ENCODE measurements at places on chromosomes 13 and 19.

DNA sequence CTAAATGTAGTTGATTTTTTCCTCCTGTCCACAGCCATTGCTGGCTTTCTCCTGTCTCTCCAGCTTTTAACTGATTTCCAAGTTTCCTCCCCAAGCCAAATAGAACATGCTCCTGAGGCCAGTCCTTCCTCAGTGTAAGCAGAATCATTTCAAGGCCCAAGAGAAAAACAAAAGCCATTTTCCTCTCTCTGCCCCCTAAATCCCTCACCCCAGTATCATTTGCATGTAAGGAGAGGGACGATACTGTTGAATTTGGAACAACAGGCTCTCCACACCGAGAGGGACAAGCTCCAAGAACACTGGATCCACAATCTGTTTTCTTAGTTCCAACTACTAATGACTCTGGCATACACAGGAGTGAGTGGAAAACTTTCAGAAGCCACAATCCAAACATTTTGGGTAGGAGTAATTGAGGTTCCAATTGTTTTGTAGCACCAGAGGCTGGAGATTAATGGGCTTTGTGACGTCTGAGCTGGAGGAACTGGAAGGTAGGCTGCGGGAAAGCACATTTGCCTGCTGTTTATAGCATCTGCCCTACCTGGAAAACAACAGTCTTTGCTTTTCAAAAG is 156.8 kb downstream of the FLT1 start:
- no peak for DNase-seq

DNA sequence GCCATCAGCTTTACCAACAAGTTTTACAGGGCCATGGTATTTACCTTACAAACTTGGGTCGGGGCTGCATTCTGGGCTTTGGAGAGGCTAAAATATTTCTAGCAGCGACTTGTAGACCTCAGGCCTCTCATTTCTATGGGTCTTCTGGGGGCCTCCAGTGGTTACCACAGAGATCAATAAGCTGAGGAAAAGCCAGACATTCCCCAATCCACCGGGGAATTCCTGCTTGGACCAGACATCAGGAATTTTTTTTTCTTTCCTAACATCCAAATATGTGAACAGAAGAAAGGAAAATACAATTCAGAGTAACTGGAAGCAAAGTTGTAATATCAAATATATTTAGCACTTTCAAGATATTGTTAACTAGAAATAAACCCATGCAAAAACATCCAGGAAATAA is 1.5 kb downstream of the DZIP1 start:
- no peak for DNase-seq

- no peak for DNase-seq
Observed at GRCh38 chr19:30224689-30225606, 147.2 kb upstream of the ZNF536 start.

DNA sequence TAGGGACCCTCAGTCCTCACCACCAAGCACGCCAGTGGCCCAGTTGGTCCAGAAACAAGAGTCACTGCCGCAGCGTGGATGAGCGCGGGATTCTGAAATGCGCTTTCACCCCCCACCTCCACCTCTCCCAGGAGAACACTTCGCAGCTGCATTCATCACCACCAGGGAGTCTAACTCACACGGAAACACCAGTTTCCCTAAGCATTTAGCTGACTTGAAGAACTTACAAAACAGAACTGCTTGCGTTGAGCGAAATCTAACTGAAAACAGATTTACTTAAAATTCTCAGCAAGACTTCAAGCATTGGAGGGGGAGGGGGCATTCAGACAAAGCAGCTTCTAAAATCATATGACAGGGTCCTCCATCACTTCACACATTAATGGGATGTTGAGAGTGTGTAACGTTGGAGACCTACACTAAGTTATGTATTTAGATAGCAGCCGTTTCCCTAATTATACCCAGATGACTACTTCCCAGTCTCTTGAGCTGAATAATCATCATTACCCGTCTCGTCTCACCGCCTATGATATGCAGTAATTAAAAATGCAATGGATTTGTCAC is 258.2 kb upstream of the IRS2 start:
- no peak for DNase-seq

GRCh38 chr13:94198681-94199080 is 280.8 kb downstream of the DCT start:
- DNase-seq = no peak

GRCh38 chr19:33301144-33301899 is 1.0 kb downstream of the CEBPA start:
- DNase-seq = no peak

DNA sequence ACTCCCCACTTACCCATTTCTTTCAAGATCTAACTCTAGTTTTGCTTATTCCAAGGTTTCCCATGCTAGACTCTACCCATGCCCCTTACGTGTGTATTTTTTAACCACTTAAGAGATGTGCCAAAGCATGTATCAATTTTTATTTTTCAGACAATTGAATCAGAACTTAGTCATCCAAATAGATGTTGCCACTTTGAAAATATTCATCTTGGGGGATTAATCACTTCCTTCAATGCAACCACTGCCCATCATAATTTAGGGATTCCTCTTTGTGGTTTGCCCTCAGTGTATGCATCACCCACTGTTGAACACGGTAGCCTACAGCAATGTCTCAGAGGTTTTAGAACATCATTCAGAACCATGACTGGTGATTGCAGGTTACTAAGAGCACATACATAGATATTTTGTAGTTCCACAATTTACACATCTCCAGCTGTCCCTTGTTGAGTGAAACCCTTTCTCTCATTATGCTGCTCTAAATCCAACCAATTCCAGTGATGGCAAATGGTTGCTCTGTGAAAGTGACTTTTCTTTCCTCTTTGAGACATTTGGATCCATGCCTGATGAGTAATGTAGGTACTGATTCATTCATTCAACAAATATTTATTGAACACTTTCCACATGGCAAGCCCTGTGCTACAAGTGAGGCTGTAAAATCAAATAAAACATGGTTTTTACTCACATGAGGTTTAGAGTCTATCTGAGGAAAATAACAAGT is 60.6 kb upstream of the SERP2 start:
- no peak for DNase-seq

DNA sequence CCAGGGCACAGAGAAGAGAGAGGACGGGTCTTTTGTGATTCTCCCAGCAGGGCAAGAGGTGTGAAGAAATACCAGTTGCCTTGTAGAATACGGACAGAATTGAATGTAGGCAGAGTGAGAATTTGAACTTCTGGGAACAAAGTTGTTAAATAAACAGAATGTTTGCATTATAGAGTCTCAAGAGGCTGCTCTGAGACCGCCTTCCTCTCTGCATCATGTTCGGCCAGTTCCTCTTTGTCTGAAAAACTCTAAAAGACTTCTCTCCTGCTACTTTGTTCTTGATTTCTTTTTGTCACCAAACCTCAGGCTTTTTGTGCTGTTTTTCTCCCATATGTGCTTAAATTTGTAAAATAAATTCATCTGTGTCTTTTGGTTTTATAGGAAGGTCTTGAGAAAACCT is 256.4 kb downstream of the DLEU7 start:
- DNase-seq = no peak

DNA sequence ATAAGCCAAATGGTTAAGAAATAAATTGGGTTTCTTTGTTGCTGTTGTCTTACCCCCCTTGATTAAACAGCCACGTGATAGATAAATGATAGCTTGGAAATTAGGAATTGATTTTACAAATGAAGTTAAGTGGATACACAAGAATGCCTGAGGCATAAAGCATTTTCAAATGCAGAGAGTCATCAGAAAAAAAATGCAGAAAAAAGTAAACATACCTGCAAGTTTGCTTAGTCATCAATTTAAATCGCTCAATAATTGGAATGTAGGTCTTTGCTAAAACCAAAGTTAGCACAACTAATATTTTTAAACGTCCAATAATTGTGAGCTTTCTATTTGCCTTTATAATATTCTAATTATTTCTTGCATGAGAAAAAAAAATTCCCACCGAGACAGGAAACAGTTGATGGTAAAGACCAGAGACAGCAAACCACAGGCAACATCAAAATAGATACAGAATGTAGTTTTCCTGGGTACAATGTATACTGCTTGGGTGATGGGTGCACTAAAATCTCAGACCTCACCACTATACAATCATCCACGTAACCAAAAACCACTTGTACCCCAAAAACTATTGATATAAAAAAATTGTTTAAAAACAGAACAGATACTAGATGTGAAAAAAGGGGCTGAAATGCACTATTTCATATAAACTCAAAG is 924.0 kb downstream of the PCDH9 start:
- DNase-seq = no peak

DNA sequence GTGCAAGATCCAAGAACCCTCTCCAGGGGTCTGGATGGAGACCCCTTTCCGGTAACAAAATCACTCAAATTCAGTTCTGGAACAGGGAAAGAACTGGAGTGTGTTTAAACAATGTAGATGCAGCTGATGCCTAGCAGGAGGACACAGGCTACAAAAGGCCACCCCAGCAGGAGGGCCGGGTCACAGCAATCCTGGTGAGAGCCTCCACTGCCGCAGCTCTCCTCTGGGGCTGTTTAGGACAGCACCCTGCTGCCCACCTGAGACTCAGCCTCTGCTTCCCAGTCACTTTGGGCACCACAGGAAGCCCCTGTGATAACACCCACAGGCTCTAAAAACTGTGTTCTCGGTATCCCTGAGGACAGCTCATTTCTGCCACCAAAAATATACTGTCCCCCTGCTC is 318.7 kb upstream of the NBEA start:
- DNase-seq = no peak

DNA sequence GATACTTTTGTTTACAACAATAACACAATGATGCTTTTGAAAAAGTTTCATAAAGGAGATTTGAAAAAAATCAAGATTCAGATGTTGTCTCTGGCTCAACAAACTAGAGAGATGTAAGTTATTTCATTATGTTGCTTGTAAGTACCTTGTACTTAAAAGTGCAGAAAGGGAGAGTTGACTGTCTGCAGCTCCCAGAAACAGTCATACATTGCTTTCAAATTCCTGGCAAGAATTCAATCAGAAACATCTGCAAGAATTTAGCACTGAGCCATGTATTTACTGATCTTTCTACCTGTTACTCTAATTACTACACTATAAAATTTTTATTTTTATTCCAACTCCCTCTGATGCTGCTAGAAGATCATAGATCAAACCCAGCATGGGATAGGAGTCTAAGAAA is 1261.3 kb upstream of the SPRY2 start:
- no peak for DNase-seq

DNA sequence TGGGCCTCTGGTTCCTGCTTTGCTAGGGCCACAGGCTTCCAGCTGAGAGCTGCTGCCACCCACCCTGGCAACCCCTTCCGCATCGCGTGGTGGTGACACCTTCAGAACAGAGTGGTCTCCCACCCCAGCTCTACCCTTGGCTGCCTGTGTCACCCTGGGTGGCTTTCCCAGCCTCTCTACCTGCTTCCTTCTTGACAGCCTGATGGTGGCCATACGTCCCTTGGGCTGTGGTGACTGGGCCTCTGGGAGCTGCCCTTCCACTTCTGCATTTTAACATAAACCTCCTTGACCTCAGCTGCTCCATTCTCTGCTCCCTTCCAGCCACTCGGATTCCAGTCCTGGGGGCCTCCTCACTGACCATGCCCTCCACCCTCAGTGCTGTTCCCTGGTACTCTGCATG is 17.0 kb downstream of the PAK4 start:
- no peak for DNase-seq

DNA sequence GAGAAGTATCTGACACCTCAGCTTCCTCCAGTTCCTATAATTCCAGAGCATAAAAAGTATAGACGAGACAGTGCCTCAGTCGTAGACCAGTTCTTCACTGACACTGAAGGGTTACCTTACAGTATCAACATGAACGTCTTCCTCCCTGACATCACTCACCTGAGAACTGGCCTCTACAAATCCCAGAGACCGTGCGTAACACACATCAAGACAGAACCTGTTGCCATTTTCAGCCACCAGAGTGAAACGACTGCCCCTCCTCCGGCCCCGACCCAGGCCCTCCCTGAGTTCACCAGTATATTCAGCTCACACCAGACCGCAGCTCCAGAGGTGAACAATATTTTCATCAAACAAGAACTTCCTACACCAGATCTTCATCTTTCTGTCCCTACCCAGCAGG is 3.1 kb downstream of the KLF5 start:
- no peak for DNase-seq

GRCh38 chr13:103291798-103292572 is 225.8 kb upstream of the SLC10A2 start:
- DNase-seq = no peak

- no peak for DNase-seq
Observed at GRCh38 chr13:103884101-103884723, 818.0 kb upstream of the SLC10A2 start.

GRCh38 chr19:34141025-34141424 is 31.3 kb upstream of the LSM14A start:
- no peak for DNase-seq

GRCh38 chr19:42150911-42151361 is 18.7 kb upstream of the POU2F2 start:
- no peak for DNase-seq

DNA sequence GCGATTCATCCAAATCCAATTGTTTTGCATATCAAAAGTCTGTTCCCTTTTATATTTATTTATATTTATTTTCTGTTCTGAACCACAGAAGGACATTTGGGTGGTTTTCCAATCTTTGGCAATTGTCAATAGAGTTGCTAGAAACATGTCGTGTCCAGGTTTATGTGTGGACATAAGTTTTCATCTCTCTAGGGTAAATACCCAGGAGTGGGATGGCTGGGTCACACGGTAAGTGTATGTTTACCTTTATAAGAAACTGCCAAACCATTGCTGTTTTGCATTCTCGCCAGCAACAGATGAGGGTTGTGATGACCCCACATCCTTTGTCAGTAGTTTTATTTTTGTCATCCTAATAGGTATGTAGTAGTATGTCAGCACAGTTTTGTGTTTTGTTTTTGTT is 12.5 kb downstream of the AP1M1 start:
- DNase-seq = no peak

GRCh38 chr19:15268192-15268927 is 36.1 kb upstream of the EPHX3 start:
- no peak for DNase-seq

GRCh38 chr19:31880283-31880682 is 465.1 kb upstream of the ZNF507 start:
- DNase-seq = no peak

DNA sequence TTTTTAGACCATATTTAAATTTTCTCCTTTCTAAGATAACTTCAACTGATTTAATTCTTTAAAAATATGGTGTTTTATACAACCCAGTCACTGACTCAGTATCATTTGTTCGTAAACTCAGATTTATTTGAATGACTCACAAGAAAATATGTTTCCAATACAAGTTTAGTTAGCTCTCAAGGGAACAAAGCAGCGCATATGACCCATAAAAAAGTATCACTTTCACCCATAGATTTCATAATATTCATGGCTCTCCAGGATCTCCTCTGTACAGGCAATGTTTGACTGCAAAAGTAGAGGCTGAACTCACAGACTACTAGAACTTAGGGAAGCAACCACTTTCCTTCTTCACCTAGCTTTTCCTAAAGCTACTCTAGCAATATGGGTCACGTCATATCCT is 405.6 kb upstream of the PCDH9 start:
- no peak for DNase-seq

DNA sequence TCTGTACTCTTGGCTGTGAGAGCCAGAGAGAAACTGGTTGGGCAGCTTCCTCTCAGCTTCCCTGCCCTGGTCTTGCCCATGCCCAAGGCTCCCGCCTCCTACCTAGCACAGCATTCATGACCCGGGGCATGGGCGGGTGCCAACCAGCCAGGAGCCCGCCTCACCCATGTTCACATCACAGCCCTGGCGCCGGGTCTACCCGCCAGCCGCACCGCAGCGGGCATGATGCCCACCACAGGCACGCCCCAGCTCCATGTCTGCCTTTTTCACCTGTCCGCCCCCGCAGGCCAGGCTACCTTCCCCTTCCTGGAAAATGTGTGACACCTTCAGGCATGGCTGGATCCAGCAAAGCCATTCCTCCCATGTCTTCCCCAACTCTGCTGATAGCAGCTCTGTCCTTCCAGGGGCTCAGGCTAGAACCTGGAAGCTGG is 42.1 kb downstream of the PTPRS start:
- no peak for DNase-seq

GRCh38 chr19:38385057-38385803 is 2.6 kb downstream of the GGN start:
- no peak for DNase-seq
